ENCODE measurements at places on chromosomes 6 and 20.

- DNase-seq, result no peak
Observed at GRCh38 chr6:128558924-128559323, 38.5 kb upstream of the PTPRK start.

DNA sequence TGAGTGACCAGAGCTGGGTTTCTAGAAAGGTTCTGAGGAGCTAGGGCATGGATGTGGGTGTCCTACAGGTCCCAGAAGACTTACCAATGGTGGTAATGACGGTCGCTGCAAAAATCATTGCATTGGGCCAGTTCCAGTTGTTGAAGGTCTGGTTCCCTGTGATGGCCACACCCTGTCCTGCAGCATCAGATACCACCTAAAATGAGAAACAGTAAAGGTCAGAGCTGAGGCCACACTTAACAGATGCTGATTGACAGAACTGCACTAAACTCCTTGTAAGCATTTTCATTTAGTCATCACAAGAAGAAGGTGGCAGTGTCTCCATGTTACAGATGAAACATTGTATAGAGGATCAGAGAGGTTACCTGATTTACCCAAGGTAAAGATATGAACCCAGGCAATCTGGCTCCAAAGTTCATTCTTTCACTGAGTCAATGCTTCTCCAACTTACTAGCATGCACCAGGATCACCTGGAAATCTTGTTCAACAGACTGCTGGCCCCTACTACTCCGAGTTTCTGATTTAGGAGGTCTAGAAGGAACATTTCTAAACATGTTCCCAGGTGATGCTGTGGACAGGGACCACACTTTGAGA, 33.4 kb downstream of the KCNK5 start:
- DNase-seq, result no peak

GRCh38 chr6:45724511-45724910, 291.1 kb downstream of the CLIC5 start:
- DNase-seq, result peak; percentile 97

- DNase-seq, result no peak
Observed at GRCh38 chr6:134602123-134602522, 284.2 kb upstream of the SGK1 start.

- DNase-seq, result no peak
Observed at GRCh38 chr6:89927264-89927663, 33.0 kb downstream of the GJA10 start.

- DNase-seq, result no peak
Observed at GRCh38 chr20:50589548-50590347, 79.6 kb downstream of the PTPN1 start.

- DNase-seq, result peak; percentile 15
Observed at GRCh38 chr20:32248043-32248442, 29.4 kb upstream of the KIF3B start.

DNA sequence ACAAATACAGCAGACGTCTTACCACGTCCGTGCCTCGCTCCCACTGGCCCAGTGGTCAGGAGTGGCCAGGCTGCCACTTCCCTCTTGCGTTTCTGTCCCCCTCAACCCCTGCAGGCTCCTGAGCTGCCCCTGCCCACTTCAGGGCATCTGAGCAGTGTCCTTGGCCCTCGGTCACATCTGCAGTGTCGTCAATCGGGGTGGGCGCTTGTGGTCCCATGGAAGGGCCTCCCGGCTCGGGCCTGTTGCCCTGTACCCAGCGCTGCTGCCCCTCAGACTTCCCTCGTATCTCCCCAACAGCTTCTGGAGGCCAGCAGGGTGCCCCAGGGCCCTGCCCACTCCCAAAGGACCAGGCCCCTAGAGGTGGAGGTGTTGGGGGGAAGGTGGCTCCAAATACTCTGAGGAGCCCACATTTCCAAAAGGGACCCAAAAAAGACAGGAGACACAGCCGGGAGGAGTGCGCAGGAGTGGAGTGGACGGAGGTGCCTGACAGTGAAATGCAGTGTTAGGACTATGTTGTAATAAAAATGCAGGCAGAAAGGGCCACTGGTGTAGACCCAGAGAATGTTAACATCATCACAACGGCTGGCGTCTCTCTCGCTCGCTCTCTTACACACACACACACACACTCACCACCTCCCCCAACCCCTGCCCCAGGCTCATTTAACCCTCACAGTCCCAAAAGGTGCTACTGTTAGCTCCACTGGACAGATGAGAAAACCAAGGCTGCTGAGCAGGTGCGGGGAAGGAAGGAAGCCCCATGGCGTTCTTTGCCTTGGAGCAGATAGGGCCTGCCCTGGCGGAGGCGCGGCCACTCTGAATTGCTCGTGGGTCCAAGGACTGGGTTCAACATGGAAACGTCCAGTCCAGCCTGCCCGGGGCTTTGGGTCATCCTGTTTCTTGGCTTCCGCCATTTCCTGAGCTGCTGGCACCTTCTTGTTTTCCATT, 343.9 kb downstream of the ZFAND3 start:
- DNase-seq, result no peak

GRCh38 chr6:104705095-104705707, 154.5 kb downstream of the HACE1 start:
- DNase-seq, result peak; percentile 27

DNA sequence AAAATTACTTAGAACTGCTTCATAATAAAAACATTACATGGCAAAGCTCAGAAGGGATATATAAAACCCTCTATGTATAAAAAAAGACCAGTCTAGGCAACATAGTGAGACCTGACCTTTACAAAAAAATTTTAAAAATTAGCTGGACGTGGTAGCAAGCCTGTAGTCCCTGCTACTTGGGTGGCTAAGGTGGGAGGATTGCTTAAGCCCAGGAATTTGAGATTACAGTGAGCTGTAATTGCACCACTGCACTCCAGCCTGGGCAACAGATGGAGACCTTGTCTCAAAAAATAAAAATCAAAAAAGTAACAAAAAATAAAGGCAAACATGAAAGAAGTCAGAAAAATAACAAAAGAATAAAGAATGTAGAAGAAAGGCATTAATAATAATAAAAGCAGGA, 21.5 kb upstream of the TPD52L1 start:
- DNase-seq, result no peak

- DNase-seq, result peak; percentile 43
Observed at GRCh38 chr6:157134402-157135047, 188.8 kb downstream of the TMEM242 start.

GRCh38 chr20:59269411-59270025, 30.9 kb upstream of the EDN3 start:
- DNase-seq, result no peak

GRCh38 chr20:871948-872347, 38.4 kb downstream of the FAM110A start:
- no peak for DNase-seq

- no peak for DNase-seq
Observed at GRCh38 chr6:36492621-36493020, 49.8 kb downstream of the KCTD20 start.

DNA sequence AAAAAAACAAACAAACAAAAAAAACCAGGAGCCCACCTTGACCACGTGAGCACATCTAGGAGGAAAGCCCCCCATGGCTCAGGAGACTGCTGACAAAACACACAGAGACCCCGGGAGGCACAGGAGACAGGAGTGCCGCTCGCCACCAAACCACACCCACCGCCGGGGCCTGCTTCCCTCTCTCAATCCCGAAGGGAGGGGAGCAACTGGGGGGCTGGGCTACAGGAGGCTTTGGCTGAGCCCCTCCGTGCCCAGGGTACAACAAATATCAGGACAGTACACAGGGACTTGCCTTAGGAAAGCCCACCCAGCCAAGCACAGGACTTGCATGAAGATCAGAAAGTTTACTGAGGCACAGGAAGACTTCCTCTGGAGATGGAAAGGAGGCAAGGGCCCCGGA, 102.5 kb downstream of the TAF4 start:
- DNase-seq, result no peak

DNA sequence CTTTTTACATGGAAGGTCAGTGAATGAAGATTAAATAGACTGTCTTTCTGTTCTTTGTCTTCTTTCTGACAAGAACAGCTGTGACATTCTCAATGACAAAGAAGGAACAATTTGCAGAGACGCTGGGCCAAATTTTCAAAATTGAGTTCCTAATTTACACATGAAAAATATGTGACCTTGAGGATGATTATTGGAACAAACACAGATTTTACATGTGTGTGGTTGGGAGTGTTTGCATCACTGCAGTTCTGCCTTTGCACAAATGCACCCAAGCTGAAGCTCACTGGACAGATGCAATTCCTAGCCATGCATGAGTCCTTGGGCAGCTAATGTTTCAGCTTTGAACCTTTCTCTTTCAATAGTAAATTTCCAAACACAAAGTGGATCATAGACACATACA, 350.8 kb downstream of the QKI start:
- no peak for DNase-seq

- peak; percentile 41 for DNase-seq
Observed at GRCh38 chr6:42100029-42100901, 42.2 kb downstream of the C6orf132 start.

GRCh38 chr6:96651816-96652215, 88.9 kb downstream of the FHL5 start:
- no peak for DNase-seq

GRCh38 chr6:154297721-154298120, 58.9 kb downstream of the IPCEF1 start:
- peak; percentile 29 for DNase-seq

DNA sequence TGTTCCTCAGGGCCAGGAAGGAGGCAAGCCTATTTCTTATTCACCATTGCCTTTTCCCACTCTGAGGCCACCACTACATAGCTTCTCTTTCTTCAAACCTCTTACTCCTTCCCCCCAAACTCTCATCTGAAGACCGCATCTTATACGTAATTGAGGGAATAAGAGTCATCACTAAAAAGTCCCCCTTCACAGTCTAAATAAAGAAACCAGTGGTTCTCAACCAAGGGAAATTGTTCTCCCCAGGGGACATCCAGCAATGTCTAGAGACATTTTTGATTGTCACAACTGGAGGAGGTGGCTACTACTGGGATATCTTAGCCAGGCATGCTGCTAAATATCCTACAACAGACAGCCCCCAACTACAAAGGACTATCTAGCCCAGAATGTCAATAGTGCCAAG, 327.6 kb upstream of the CNR1 start:
- no peak for DNase-seq

DNA sequence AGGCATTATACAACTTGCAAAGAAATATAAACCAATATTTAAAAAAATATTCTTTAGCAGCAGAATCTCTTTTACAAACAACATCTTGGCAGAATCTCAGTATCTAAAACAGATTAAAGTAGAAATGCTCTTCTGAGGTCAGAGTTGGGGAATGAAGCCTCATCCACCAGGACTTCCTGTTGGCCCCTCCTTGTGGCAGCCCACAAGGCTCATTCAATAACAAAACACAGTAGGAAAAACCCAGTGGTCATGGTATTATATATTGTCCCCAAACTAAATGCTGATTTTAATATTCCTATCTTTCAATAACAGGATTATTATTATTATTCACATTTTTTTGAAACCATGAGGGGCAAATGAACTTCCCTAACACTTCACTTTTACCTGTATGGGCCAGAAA, 368.6 kb downstream of the BTBD9 start:
- DNase-seq, result peak; percentile 63

GRCh38 chr6:24933266-24933665, 2.5 kb downstream of the RIPOR2 start:
- DNase-seq, result no peak

DNA sequence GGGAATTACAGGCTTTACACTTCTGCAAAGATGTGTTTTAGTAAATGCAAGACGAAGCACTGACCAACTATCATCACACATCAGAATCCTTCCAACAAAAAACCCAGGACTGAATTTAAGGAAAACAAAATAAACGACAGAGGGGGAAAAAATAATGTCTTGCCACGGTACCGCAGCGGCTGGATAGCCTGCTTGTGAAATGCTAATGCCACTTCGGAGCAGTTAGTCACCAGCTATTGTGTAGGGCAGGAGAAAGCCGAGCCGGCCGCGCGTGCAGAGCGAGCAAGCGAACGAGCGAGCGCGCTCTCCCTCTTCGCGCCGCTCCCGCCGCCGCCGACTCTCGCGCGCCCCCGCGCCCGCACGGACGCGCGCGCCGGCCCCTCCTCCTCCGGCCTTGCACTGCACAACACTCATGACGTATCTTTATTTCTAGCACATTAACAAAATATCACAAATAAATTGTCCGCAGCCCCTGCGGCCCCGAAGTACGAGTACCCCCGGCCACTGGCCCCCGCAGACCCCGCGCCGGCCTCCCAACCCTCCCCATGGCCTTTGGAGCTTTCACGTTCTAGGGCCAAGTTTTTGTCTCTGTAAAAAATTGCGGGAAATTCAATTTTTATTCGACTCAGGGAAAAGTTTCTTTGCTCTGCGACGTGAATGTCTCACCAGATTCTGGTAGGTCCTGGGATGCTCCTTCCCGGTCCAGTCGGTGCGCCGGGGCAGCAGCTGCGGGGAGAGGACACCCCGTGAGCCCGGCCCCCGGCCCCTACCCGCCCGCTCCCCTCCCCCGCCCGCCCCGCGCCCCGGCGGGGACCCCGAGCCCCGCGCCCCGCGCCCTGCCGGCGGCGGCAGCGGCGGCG, 1.0 kb downstream of the PHIP start:
- peak; percentile 95 for DNase-seq

GRCh38 chr20:31705191-31705590, 17.5 kb downstream of the BCL2L1 start:
- DNase-seq, result no peak

DNA sequence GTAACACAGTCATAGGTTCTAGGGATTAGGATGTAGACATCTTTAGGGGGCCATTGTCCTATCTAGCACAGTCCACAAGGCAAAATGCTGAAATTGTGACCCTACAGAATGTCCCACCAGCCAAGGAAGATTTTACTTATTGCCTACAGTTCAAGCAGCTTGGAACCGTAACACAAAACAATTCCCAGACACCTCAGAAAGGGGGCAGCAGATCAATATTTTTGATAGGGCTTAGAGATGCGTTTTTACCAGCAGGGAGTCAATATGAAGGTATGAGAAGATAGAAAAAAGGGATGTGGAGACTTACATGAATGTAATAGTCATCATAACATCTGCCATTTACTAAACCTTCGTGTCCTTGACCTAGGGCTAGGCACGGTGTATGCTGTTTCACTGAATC, 81.0 kb downstream of the TMEM170B start:
- peak; percentile 60 for DNase-seq

GRCh38 chr6:6559994-6560570, 28.4 kb upstream of the LY86 start:
- no peak for DNase-seq

DNA sequence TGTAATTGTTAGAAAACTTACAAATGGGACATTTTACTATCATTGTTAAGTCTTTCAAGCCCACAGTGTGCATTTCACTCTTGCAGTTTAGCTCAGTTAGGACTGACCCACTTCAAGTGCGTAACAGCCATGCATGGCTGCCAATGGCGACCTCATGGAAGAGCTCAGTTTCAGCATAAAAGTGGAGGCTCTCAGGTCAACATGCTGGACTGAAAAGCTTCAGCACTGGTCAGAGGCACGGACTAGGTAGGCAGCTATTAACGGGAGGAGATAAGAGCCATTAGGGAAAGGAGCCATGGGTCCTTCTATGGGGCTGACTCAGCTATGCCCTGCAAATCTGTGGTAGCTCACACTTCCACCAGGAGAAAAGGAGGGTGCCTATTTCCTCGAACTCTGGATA, 101.8 kb downstream of the TTLL2 start:
- no peak for DNase-seq
